BJ (cell line): ENCODE measurements at places on chromosomes 5 and 9.

DNA sequence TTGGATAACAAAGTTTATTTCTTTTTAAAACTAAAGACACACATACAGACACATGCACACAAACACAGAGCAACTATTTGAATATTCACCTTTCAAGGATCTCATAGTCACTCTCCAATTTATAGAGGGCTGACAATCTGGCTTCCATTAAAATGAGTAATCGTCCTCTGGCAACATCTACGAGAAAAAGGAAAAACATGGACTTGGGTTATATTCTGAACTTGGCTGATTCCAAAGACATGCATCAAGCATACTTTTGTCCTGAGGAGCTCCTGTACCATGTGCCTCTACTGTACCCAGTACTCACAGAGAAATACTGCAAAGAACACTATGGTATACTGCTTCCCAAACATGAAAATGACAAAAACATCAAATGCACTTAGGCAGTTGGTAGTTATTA, 15.4 kb downstream of the IARS1 start:
- peak; percentile 79 for DNase-seq

- DNase-seq: no peak
Observed at GRCh38 chr5:89395111-89395510, 512.1 kb upstream of the MEF2C start.

DNA sequence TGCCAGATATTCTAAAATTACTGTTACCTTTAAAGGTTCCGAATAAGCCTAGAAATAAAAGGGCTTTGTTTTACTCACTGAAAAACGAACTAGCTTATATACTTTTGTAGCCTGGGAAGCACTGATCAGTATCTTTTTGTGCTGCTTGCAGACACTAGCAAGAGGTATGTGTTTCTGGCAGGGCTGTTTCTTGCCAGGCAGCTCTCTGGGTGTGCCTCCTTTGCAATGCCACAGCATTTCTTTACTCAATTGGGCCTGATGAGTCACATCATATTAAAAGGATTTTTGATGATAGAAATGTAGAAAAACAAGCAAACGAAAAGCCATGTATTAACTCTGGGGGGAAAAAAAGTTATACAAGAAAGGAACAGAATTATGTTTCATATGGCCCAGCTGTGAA, 35.6 kb downstream of the CD180 start:
- DNase-seq: peak; percentile 31

GRCh38 chr5:59840200-59840601, 53.3 kb downstream of the PDE4D start:
- DNase-seq: no peak

GRCh38 chr5:177301503-177302165, 1.9 kb downstream of the RAB24 start:
- DNase-seq: no peak

GRCh38 chr5:179820483-179821297, at the start of gene SQSTM1:
Gene SQSTM1, plus strand, starts transcription at chr5:179820905. Its CDS starts 32 bp downstream, at chr5:179820937.
- DNase-seq: no peak

- no peak for DNase-seq
Observed at GRCh38 chr9:2132484-2133082, 117.4 kb downstream of the SMARCA2 start.

GRCh38 chr5:128216860-128217531, 133.4 kb downstream of the SLC12A2 start:
- peak; percentile 29 for DNase-seq

DNA sequence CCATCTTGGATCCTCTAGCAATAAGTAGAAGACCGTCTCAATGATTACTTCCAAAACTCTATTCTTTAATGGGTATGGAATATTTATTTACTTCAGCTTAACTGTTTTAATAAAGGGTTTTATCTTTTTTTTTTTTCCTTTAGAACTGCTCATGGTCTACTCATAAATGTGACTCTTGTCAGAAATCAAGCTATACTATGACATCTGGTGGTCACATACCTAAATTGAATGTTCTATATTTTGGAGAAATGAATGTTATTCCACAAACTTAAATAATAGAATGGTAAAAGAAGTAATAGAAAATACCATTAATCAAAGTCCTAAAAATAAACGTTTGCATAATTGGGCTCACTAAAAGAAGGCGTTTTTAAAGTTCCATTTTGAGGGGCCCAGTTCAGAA, 131.2 kb upstream of the PLCXD3 start:
- DNase-seq: no peak

- DNase-seq: no peak
Observed at GRCh38 chr9:135073741-135074305, 13.6 kb upstream of the OLFM1 start.

DNA sequence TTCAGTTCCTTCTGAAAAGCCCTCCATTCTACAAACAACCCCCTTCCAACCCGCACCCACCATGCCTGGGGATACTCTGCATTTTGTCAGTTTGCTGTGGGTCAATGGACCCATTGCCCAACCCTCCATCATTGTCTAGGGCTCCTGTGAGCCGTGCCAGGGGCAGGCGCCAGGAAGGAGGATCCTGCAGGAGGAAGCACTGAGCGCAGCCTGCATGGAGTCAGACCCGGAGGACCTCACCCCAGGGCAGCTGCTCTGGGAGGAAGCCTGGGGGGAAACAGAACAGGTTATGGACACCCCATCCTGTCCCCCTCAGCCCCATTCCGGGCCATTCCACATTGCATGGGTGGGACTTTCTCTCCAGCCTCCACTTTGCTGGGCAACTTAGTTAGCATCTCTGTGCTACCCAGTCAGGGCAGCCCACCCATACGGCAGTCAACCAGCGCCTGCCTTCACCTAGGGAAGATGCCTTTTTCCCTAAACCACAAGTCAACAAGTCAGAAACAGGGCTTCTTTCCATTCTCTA, 48.6 kb upstream of the VDAC1 start:
- no peak for DNase-seq

- DNase-seq: no peak
Observed at GRCh38 chr9:121483473-121484031, 16.1 kb downstream of the GGTA1 start.

GRCh38 chr9:81979196-81979595, 9.4 kb upstream of the SPATA31D1 start:
- DNase-seq: no peak

DNA sequence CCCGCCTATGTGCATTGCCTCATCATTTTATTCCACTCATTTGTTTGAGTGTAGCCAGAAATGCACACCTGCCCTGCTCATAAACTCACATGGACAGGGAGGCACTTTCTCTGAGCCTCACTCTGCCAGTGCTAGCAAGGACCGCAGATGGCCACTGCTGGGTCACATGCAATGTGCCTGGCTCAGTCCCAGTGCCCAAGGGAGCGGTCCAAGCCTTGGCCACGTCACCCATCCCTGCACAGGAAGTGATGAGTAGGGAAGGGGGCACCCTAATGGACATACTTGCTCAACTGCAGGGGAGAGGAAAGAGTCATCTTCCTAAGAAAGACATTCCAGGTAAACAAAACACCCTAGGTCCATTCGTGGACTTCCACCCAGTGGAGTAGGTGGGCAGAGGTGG, 630.9 kb downstream of the IRX1 start:
- no peak for DNase-seq

GRCh38 chr9:16873126-16873802, 2.8 kb upstream of the BNC2 start:
- no peak for DNase-seq

DNA sequence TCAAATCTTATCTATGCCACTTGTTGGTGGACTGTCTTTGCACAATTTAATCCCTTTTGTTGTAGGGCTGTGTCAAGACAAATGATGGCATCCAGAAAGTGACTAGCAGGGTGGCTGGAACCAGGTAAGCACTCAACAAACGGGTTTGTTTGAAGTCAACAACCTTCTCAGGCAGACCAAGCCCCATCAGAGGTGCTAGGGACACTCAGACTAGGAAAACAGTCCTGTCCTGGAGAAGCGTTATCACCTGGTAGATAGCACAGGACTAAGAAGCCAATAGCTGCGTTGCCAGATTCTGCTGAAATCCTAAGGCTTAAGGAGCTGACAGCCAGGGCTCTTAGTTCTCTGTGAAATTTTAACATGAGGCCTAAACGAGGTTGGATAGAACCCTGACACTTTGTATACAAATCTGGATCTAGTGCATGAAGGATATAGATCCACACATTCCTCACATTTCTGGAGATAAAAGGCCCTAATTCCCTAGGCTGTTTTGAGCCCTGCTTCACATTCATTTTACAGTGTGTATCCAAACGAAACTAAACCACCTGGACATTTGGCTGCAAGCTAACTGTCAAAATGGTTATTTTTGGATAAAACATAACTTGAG, 179.8 kb downstream of the DCP2 start:
- no peak for DNase-seq

- DNase-seq: no peak
Observed at GRCh38 chr5:57955511-57955910, 472.9 kb upstream of the ACTBL2 start.
